ENCODE measurements at places on chromosomes 2 and 18.

DNA sequence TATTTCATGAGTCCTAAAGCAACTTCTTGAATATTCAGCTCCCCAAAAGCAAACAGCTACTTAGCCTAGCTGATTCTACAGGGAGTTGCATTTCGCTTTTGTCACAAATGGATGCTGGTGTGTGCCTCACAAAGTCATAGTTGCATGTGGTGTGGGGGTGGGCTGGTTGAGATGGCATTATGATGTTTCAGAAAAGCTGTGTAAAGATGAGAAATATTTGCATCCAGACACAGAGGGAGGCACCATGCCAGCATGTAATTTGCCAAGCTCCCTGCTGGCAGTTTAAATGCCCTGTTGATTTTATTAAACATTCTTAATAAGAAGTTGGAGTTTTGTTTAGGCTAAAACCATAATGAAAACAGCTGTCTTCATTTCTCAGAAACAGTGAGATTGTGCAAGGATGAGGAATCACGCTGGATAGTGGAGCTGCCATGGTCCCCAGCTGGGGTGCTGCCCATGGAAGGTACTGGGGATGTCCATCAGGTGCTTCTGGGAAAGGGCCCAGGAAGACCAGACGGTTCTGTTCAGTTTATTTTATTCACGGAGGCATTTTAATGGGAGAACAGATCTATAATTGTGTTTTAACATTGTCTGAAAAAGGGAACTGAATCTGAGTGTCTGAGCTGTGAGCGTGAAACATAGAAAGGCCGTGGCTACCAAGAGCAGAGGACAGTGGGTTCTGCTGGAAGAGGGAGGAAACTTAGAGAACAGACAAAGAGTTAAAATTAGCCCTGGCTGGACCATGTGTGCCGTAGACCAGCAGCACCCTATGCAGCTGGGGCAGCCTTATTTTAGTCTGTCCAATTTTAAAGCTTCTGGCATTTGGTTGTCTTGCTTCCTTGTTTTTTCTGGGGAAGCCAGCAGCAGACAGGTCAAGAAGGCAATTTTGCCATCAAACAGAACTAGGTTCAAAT lies 177.1 kb downstream of the FAM210A start:
- no peak for DNase-seq

DNA sequence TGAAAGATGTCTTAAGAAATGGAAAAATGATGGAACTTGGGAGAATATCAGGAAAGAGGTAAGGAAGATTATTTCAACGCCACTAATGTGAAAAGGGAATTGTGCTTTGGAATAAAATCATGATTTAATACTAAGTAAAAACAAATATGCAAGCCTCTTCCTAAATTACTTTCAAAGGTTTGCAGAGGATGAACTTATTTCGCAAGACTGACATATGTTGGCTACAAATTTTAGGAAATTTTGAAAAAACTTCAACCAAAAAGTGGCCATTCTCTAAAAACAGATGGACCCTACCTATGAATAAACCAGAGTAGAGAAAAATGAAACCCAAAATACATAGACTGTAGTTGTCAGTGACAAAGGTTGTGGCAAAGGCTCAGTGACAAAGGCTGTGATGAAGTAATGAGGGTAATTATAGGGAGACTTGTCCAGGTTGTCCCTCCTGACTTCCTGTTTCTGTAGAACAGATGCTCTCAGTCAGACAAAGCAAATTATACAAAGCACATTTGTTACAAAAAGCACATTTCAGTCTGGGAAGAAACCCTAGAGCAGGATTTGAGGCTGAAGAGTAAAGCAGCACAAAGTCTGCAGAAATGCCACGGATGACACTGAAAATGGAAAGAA lies 39.5 kb downstream of the SFT2D3 start:
- DNase-seq: no peak

DNA sequence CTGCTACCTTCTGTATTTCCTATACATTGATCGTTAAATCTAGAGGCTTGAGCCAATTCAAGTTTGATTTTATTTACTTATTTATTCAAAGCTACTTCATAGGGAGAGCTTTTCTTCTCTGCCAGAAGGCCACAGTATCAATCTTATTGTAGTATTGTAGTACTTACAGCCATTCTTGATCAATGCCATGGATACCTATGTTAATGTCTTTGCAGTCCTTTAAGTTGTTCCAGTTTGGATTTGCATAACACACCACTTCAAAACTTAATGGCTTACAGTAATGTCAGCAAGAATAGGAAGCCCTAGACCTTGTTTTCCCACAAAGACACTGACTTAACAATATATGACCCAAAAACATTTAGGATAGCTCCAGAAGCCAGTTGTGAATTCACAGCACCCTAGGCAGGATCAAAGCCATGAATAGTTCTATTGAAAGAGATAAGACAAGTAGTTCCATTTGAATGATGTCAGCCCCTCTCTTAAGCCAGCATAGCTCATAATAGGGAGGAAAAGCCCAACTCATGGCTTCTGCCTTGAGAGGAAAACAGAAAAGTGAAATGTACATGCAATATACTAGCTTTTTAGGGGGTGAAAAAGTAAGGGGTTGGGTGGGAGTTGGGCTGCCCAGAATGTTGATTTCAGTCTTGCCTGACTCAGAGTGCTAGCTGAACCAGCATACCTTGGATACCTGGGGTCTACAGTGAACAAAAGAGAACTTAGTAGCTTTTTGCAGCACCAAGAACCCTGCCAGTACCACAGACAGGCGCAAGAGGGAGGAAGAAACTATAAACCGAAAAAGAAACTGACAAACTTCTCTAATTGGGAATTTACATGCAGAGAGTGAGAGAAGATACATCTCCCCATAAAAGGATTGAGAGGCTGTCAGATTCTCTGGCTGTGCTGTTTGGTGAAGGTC lies 101.4 kb downstream of the CAMKMT start:
- DNase-seq: no peak

- DNase-seq: no peak
Observed at GRCh38 chr2:239142806-239143205, 258.0 kb downstream of the HDAC4 start.

GRCh38 chr2:198880986-198881385 lies 576.8 kb downstream of the SATB2 start:
- DNase-seq: no peak

DNA sequence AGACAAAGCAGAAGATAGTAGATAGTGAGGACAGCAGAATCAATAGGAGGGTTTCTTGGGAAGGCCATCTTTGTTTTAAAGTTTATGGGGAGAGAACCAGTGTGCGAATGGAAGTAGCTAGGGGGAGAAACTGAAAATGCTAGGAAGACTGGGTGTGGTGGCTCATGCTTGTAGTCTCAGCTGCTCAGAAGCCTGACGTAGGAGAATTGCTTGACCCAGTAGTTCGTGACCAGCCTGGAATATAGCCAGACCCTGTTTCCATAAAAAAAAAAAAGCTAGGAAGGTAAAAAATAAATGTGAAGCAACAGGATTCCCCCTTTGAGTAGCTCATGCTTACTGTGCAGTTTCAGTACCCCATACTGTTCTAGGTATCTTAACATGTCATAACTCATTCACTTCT lies 19.2 kb upstream of the DRC1 start:
- no peak for DNase-seq

- no peak for DNase-seq
Observed at GRCh38 chr2:127362971-127363370, 24.8 kb downstream of the MAP3K2 start.

DNA sequence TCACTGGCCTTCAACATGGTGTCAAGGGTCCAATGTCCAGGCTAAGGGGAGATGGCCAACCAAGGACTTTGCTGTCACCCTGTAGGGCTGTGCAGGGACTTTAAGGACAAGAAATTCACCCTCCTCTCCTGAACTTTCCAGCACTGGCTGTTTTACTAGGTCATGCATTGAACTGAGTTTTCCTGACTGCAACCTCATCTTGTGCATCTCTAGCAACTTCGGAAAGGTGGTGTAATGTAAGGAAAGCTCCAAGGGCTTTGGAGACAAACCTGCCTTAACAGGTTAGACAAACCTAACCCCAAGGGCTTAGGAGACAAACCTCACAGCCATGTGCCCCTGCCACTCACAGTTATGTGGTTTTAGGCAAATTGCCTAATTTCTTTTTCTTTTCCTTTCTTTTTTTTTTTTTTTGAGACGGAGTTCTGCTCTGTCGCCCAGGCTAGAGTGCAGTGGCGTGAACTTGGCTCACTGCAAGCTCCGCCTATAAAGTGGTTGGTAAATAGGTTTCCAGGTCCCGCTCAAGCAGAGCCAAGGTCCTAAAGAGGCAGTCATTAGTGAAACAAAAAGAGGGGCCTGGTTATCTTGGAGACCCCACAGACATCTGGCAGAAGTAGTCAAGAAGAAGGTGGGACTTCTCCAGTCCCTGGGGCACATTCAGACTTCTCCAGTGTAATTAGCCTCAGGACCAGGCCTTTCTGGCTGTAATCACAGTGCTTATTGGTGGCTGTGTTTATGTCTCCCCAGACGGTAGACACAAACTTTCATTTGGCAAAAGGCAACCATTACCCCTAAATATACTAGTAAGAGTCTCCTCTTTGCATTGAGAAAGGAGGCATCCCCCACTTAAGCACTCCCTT lies 37.6 kb upstream of the PMAIP1 start:
- no peak for DNase-seq

DNA sequence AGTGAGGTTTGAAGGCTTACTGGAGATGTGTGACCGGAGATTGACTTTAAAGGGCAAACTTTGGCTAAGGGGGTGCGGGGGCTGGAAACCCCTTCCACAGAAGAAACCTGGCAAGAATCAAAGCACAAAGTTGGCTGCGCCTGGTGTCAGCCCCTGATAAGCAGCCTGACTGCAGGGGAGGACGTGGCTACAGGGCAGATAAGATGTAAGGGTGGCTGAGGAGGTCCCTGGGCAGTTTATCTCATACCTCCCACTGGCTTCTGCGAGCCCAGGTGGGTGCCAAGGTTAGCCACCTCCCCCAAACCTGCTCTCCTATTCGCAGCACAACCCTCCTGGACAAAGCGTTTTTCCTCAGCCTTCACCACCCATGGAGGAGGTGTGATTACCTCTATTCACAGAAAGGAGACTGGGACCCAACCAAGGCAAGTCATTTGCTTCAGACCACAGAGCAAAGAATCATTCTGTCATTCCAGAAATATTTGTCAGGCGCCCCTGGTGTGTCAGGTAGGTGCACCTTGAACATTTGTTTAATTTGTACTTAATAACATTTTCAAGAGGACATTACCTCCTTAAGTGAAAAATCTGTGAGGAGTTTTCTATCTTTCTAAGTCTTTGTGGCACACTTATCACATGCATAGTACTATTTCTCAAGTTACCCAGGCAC lies 73.1 kb upstream of the IL1R1 start:
- no peak for DNase-seq

DNA sequence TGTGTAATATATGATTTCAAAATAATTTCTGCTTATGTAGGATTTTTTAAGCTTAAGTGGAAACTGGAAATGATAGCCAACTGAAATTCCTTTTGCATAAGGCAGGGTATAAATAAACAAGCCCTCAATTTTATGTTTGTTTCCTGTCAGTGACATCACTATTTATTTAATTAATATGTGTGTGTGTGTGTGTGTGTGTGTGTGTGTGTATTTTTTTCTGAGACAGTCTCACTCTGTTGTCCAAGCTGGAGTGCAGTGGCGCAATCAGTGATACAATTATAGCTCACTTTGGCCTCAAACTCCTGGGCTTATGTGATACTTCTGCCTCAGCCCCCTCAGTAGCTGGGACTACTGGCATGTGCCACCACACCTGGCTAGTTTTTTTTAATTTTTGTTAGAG lies 29.3 kb upstream of the CYP20A1 start:
- no peak for DNase-seq

- DNase-seq: no peak
Observed at GRCh38 chr2:86790134-86790675, 508 bp downstream of the CD8A start.

DNA sequence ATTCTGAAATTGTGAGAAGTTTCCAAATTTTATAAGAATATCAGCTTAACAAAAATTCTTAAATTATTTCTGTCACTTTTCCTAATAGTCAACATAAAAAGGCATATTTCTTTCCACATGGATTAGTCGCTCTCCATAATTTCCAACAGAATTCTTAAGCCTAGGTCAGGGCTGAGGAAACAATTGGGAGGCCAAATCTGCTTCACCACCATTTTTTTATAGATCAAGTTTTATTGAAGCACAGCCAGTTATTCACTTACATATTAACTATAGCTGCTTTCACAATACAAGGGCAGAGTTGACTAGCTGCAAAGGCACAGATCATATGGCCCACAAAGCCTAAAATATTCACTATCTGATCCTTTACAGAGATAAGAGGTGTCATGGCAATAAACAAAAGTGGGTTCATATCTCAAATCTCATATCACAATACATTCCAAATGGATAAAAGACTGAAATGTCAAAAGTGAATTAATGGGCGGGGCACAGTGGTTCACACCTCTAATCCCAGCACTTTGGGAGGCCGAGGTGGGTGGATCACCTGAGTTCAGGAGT lies 18.7 kb downstream of the MEMO1 start:
- no peak for DNase-seq

- DNase-seq: no peak
Observed at GRCh38 chr2:199693861-199694260, 157.1 kb downstream of the FTCDNL1 start.

- no peak for DNase-seq
Observed at GRCh38 chr2:85961053-85961452, 72.3 kb upstream of the ST3GAL5 start.

DNA sequence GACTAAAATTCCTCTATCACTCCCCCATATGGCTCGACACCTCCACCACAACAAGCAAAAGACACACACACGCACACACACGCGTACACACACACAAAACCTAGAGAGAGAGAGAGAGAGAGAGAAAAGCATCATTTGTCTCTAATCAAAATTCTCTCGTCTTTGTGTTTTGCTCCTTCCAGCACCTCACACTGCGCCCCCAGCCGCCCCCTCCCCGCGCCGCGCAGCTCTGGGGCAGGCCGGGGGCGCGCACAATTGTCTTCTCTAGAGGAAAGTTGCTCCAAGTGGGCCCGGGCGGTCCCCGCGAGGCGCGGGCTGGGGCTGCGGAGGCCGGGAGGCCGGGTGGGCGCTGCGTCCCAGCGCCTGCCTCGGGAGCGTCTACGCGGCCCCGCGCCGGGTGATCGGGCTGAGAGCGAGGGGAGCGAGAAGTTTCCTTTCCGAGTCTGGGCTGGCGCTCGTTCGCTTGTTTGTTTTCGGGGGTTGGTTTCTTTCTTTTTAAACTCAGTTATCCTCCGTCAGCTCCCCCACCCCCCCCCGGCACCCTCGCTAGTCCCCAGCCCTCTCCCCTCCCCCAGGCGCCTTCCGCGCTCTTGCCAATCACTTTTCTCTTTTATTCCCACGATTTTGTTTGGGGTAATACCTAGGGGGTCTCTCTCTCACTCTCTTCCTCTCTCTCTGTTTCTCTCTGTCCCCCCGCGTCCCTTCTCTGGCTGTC lies 4.1 kb downstream of the ZEB2 start:
- no peak for DNase-seq

DNA sequence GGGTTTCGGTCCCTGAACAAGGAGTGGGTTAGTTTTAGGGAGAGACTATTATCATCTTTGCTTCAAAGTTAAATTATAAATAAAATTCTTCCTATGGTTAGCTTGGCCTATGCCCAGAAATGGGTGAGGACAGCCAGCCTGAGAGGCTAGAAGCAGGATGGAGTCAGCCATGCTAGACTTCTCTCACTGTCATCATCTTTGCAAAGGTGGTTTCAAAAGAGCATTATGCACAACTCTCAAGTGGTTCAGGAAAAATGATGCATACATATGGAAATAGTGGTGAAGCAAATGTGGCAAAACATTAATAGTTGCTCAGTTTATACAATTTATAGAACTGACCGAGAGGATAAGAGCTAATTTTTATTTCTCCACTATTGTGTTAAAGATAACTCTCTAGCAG lies 283.9 kb upstream of the FBXO11 start:
- DNase-seq: no peak
